C1 segment of cervical spinal cord (tissue), 14 donors: ENCODE measurements at places on chromosomes 11 and 22.

- no peak for DNase-seq
Measured at GRCh38 chr11:36601155-36601554, 3.1 kb upstream of the RAG2 start.

DNA sequence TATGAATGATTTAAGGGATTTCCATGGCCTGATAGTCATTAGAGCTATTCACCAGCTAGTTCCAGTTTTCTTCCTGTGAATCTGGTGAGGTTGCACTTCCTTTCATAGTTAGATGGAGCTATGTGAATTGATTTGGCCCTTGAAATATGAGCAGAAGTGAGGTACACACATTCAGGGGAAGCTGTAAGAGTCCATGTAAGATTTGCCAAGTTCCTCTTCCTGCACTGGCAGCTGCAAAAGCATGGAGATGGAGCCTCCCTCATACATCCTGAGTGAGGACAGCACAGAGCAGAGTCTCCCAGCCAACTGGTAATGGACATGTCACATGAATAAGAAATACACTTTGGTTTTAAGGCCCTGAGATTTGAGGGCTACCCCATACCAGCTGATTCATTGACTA lies 111.7 kb downstream of the CD44 start:
- no peak for DNase-seq

GRCh38 chr22:22556995-22557925 lies 1.8 kb downstream of the PRAME start:
- DNase-seq = no peak

GRCh38 chr11:70233034-70233433 lies 29.9 kb downstream of the FADD start:
- no peak for DNase-seq

- DNase-seq = no peak
Measured at GRCh38 chr11:63554877-63555223, 8.3 kb downstream of the PLAAT2 start.
